ENCODE measurements at places on chromosomes 7 and 10.

- no peak for DNase-seq
Observed at GRCh38 chr10:121904888-121905287, 22.9 kb downstream of the ATE1 start.

GRCh38 chr10:124646483-124647352 is 97.5 kb downstream of the FAM53B start:
- no peak for DNase-seq

- DNase-seq = no peak
Observed at GRCh38 chr7:109734601-109735000, 1164.9 kb downstream of the DNAJB9 start.

DNA sequence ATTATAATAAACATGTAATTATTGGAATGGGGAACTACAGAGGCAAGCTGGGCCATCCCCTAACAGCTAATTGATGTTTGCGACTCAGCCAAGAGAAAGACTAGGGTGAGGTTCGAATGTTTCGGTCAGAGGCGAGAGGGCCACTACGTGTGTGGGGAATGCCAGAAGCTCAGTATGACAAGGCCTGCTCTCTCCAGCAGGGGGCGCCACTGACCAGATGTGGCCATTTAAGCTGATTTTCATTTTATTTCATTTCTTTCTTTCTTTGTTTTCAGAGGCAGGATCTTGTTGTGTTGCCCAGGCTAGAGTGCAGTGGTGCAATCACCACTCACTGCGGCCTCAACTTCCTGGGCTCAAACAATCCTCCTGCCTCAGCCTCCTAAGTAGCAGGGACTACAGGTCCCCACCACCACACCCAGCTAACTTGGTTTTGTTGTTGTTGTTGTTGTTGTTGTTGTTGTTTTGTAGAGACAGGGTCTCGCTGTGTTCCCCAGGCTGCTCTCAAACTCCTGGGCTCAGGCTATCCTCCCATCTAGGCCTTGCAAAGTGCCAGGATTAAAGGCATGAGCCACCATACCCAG is 38.1 kb downstream of the TMEM130 start:
- DNase-seq = no peak

DNA sequence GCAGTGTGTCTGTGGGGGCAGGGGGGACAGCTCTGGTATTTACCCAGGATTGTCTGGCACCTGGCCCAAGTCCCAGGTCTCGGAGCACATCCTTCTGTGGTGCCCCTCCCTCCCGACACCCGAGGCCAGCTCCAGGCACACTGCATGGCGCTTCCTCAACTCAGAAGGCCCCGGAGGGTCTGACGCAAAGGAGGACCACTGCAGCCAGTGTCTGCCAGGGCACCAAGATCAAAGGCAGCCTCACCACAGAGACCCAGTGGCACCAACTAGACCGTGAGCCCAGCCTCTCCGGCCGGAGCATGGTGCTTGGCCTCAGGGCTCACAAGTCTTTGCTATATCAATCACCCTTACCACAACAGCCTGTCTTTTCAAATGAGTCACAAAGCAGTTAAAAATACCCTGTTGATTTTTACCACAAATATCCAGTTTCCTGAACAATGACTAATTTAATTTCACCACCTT is 99.3 kb upstream of the DDC start:
- no peak for DNase-seq

DNA sequence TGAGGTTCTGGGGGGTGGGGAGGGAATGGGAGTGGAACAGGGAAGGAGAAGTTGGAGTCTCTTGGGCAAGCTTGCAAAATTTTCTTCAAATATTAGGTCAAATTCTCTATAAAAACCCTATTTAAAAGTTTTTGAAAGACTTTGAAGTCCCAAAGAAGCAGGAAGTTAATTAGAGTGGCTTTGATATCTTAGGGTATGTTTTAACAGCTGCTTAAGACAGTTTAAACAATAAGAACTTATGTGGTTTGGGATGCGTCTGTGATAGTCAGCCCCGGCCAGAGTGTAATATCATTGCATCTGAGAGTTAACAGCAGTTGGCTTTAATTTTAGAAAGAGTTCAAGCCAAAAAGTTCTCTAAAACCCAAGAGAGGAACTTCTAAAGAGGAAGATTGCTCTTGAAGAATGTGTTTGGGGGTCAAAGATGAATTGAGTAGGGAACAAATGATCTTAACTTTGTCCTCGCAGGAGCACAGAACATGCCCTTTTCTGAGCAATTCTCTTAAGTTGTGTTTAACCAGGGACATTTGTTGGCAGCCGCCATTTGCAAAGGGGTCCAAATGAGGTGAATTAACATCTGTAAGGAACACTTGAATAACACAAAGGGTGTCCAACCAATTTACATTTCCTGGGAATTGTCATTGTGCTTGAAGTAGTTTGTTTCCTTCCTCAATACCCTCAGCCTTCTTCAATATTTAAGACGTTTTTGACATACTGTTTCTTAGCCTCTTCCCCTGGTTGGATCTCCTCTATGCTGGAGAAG is 182.4 kb downstream of the PTEN start:
- peak; percentile 53 for DNase-seq
